HFFc6 (cell line): ENCODE measurements at places on chromosomes 16 and 17.

- DNase-seq: no peak
Measured at GRCh38 chr16:88570691-88571092, 489 bp downstream of the ZC3H18 start.

DNA sequence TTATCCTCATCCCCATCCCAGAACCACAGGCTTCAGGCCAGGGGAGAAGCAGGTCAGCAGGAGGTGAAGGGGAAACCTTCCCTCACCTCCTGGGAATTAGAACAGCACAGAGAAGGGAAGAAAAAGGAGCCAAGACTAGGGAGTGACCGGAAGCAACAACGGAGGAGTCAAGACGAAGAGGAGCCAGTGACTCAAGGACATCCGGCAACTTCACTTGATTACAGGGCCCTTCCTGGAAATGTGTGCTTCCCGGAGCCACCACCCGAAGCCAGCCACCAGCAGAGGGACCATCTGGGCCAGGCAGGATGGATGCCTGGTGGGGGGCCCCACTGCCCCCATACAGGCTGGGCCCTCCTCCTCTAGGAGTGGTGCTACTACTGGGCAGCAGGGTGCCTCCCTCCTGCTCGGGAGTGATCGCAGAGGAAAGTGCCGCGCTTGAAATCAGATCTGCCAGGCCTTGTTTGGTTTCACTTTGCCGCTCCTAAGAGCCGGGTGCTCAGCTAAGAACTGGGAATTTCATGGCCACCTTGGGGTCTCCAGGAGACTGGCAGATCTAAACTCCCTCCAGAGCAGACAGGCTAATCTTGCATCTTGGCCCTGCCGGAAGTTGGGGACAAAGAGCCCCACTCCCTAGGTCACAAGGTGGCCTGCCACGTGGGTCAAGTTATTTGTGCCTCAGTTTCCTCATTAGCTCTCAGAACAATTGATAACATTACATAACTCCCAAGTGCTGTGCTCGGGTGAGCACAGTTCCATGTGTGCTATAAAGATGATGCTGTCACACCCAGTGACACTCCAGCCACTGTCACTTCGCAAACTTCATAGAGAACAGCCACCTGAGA lies 6.6 kb downstream of the CDC42EP4 start:
- DNase-seq: peak; percentile 89

DNA sequence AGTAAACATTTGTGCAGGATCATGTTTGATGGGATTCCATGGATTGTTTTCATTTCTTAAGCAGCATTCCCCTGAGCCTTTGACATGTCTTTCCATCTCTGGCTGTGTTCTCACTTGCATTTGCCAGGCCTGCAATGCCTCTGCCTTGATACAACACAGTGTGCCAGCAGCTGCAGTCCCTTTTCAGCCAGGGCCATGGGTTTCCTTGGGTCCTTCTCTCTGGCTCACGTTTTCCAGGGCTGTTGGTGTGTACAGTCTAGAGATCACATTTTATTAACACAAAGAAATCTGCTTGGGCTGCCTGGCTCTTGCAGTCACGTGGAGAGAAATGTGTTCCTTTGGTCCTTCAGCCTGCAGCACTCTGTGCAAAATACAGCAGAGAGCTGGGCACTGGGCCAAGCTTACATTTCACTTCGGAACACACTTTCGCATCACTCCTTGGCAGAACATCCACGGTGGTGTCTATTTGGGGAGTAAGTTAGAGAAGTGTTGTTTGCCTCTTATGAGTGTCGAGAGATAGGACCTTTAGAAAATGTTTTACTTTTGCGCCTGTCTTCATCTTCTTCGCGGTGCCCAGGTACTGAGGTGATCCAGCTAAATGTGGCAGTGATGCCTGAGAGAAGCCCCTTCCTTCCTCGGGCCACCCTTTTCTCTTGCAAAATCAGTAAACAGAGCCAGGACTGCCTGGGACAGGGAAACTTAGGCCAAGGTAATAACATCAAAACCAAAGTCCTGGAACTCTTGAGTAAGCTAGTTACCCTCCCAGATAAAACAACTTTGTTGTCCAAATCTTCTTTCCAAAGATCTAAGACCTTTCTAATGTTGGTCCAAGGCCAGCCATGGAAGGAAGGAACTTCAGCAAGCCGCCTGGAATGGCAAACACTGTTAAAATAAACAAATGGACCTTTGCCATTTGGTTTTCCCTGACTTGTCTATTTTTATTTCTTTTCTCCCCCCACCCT lies 20.9 kb downstream of the HLF start:
- DNase-seq: peak; percentile 25

- DNase-seq: peak; percentile 50
Measured at GRCh38 chr17:35612924-35613521, 25.9 kb downstream of the AP2B1 start.

GRCh38 chr16:84042879-84043485 lies 387 bp upstream of the SLC38A8 start:
- no peak for DNase-seq

GRCh38 chr17:77857306-77857555 lies 101.3 kb upstream of the TNRC6C start:
- no peak for DNase-seq

DNA sequence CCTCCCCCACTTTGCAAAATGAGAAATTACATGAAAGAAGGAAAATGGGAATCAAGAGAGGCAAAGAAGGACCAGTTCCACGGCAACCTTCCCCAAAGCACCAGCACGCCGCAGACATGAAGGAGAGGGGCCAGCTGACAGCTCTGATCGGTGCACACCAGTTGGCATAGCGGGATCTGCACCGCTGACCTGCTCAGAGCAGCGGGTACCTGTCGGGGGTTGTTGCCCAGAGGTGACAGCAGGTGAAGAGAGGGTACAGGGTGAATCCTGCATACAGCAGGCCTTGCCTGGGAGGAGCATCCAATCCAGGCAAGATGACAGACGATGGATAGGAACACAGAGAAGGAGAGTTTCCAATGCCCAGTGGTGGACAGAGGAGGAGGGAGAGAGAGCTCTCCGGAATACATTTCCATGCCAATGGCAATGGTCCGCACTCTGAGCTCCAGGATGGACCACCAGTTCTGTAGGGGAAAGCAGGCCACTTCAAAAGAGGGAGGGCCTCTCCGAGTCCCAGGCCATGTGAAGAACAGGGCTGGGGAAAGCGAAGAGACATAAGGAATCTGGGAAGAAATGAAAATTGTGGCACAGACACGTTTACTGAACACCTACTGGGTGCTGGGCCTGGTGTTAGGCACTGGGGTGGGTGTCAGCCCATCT lies 24.0 kb downstream of the CEP295NL start:
- no peak for DNase-seq

GRCh38 chr16:89210904-89211515 lies 6.5 kb upstream of the ZNF778 start:
- no peak for DNase-seq

DNA sequence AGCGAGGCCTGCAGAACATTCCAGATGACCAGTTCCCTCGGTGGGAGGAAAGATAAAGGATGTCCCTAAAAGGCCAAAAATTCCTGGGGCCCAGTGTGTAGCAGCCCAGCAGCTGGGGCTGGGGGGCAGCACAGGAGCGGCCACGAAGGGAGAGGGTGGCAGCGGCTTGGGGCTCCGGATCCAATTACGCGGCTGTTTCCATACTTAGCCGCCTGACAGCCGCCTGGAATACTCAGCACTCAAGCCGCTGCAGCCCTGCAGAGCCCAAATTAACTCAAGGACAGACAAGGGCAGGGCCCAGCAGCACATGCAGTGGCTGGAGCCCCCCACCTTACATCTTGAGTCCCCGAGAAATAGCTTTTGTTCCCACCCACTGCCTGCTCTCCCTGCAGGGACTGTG lies 1.3 kb downstream of the SRL start:
- DNase-seq: no peak

DNA sequence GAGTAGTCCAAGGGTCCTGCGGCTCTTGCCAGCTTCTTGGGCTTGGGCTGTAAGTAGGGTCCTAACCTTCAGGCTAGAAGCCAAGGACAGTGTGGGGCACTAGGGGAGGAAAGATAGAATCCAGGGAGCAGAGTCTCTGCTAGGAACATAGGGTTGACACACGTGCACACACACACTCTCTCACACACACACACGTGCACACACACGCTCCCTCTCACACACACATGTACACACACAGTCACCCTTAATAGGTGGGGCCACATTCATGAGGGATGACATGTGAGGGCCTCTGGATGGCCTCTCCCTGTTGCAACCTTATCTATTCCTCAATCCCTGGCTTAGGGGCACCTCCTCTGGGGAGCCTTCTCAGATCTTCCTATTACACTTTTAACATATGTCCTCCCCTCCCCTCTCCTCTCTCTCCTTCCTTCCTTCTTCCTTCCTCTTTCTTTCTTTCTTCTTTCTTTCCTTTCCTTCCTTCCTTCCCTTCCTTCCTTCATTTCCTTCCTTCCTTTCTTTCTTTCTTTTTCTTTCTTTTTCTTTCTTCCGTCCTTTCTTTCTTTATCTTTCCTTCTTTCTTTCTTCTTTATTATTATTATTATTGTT lies 3.1 kb downstream of the EPX start:
- no peak for DNase-seq

DNA sequence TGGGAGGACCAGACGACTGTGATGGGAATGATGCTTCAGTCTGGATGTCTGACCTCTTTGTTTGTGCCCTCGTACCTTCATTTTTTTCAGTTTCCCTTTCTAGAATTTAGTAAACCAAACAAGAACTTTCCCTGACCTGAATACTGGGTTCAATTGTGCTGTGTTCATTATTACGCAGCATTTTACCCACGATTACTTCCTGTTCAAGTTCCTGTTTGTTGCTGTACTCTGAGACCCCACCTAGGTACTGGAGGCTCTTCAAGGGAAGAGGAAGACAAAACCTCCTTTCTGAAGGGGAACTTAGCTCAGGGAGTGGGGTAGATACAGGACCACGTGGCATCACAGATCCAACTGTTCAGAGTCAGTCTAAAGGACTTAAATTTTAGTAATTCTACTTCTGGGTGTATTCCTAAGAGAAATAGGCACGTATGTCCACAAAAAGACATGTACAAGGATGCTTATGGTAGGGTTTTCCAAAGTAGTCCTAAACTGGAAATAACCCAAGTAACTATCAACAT lies 9.2 kb upstream of the PRKCB start:
- DNase-seq: no peak

DNA sequence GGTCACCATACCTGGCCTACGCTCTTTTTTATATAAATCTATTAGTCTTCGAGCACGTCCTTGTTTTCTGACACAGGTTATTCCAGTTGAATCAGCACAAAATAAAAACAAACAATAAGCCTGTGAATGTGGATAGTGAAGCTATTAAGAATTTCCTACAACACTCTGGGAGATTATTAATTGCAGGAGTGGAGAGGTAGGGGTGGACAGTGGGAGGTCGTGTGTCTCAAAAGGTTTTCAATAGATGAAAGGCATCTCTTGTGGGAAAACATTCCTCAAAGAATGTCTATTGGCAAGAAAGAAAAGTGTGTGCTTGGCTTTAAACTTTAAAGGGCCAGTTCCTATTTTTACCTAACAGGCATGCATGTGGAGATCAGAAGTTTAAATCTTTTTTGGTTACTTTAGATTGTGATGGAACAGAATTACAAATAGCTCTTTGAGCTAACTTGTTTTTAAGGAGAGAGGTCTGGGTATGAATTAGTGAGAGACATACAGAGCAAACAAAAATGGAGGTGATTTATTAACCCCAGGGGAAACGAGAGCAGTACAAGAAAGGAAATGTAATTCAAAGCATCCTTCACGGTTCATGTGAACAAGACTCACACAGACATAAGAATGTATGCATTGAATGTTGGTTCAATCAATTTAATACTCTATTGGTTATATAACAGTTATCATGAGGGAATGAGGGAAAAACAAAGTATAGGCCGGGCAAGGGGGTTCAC lies 9.0 kb downstream of the SMYD4 start:
- DNase-seq: no peak

- no peak for DNase-seq
Measured at GRCh38 chr16:85564277-85565051, 48.7 kb upstream of the GSE1 start.

- DNase-seq: peak; percentile 63
Measured at GRCh38 chr16:66961065-66961744, at the start of gene CES3. Gene CES3 (plus strand): TSS chr16:66961266. CDS start chr16:66961308, 42 bp downstream.

DNA sequence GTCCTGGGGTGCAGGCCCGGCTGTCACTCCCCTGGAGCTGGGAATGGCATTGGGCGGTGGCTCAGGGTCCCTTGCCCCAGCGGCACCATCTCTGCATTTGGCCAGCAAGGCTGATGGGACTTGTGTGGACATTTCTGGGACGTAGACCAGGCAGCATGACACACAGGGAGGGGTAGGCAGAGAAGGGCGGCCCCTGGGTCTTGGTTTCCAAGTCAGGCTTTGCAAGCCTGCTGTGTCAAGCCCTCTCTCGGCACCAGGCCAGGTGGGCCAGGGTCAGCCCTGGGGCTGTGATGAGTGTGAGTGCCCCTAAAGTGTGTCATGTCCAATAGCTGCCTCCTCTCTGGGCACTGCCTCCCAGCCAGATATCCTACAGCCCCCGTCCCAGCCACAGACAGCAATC lies 335.2 kb downstream of the SEC14L1 start:
- DNase-seq: no peak

GRCh38 chr16:1895068-1895467 lies 23.1 kb upstream of the MEIOB start:
- DNase-seq: no peak

- DNase-seq: no peak
Measured at GRCh38 chr16:88012360-88012759, 61.1 kb downstream of the BANP start.
